ENCODE measurements at places on chromosomes 3 and 15.

DNA sequence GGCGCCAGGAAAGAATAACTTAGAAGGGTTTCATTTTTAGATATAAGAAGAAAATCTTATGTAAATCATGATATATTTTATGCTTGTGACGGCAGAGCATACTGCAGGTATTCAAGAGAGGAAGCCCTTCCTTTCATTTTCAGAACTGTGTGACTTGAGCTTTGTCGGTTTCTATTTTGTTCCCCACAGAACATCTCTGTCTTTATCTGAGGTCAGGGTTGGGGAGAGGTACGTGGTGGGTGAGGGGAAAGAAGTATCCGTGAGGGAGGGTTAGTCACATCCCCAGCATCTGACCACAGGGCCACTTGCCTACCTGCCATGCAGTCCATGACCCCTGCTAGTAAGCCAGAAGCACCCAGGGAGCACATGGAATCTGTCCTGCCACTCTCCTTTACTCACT, 126.5 kb downstream of the DGKG start:
- no peak for DNase-seq

- no peak for DNase-seq
Measured at GRCh38 chr3:25113891-25114290, 314.2 kb upstream of the RARB start.

- no peak for DNase-seq
Measured at GRCh38 chr3:155908086-155908485, 37.6 kb downstream of the GMPS start.

DNA sequence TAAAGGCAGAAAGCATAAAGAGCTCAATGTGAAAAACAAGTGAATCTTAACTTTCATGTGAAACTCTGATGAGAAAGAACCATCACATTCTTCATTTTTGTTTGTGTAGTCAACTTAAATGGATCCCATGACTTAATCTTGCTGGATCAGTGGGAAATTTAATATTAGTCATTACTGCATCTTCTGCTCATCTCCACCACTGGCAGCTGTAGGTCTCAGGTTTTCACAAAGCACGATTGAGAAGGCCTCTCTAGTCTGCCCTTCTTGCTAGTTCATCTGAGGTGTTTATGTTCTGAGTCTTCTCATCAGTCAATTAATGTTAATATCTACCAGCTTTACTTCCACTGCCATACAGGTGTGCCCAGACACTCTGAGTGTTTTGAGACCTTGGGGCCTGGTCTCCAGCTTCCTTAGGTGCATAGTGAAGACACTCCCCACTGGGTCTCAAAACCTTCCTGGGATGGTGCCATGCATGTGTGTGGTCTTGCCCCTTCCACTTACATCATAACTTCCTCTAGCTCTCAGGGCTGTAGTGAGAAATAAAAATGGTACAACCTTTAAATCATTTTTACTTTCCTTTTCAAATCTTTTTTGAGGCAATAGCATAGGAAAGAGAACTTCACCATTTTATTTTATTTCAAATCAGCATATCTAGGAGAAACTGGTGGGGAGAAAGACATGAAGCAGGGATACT, 421.6 kb upstream of the CBLB start:
- no peak for DNase-seq

GRCh38 chr15:51192521-51193280, 98.0 kb upstream of the TNFAIP8L3 start:
- DNase-seq = peak; percentile 54

DNA sequence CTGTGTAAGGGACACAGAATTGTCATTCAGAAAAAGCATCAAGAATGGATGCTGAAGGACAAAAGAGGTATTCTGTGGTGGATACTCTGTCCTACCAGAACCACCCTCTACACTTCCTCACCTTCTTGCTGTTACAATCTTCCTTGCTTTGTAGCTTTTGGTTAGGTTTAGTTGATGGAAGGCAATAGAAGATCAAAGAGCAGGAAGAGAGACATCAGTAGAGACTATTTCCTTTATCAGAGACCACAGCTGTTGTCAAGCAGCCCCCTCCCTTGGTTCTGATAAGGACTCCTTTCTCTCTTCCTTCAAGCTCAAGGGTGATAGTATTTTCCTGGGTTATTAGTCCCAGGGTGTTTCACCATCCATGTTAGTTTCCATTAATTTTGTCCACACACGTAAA, 84.7 kb upstream of the ALCAM start:
- DNase-seq = no peak

DNA sequence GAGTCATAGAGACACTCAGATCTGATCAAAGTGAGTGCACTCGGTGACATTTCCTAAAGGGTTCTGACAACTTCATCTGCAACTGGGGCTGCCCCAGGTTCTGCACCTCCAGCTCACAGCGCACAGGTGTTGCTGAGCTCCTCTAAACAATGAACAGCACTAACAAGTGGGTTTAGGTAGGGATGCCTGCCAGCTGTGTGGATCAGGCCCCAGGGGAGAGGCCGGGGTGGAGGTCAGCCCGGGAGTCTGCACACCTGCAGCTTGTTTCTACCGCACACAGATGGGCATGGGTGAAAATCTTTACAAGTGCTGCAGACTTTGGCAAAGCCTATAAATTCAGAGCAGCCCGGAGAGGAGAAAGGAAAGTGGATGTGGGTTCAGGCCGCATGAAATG, 355 bp downstream of the FBXW12 start:
- no peak for DNase-seq

GRCh38 chr15:63501256-63502089, 2.9 kb upstream of the USP3 start:
- no peak for DNase-seq

DNA sequence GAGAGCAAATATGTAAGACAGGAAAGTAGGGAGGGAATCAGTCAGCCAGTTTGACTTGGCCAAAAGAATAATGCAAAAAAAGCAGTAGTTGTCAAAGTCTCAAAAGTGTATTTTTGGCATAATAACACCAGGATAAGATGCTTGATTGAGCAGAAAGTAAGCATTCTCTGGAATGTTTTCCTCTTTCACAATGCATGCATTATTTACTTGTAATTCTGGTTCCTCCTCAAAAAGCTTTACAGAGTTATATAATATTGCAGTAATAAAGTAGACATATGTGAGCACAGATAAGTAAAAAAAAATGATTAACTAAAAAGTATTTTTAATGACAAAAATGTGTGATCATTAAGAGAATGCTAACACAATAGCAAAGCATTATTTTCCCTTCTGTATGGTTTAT, 285.9 kb upstream of the BCHE start:
- DNase-seq = no peak

DNA sequence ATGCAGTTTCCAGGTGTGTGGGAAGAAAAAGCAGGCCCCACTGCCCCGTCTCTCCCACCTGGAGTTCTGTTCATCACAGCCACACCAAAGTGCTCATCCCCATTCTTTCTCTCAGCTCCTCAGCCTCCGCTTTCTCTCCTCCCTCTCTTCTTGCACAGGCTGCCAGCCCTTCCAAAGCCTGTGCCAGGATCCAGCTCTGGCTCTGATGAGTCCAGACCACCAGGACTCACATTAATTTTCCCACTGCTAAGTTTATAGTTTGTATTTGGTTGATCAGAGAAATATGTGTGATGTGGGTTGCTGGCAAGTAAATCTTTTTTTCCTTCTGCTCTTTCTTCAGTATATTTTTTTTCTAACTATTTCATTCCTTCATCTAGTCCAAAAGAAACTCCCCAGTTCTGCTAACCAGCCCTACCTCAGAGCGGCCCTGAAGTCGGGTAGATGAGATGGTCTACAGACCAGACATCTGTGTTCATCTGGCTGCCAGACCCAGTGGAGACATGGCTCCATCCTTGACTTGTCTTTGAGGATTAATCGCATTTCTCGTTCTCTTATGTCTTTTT, 49.8 kb downstream of the BOC start:
- DNase-seq = no peak

GRCh38 chr3:155492841-155493240, 199.4 kb upstream of the STRIT1 start:
- DNase-seq = no peak

DNA sequence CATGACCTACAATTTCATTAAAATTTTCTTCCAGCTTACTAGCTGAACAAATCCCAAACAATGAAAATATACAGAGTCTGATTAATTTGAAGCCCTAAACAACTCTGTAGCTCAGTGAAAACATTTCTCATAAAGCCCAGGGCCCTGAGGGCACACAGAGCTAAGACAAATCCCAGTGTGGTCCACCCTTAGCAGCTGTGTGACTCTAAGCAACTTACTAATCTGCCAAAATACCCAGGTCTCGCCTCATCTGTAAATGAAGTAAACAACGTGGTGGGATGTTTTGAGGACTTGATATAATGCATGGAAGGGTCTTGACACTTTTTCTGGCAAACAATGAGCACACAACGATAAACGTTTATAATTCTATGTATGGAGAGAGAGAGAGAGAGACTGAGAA, 158.4 kb downstream of the FHIT start:
- no peak for DNase-seq

- no peak for DNase-seq
Measured at GRCh38 chr15:85630311-85630710, 164.4 kb downstream of the KLHL25 start.

- DNase-seq = no peak
Measured at GRCh38 chr3:4751029-4751501, 228.2 kb upstream of the BHLHE40 start.

GRCh38 chr3:154901278-154901677, 178.8 kb upstream of the MME start:
- no peak for DNase-seq

GRCh38 chr15:71276336-71276665, 161.0 kb downstream of the THSD4 start:
- no peak for DNase-seq

DNA sequence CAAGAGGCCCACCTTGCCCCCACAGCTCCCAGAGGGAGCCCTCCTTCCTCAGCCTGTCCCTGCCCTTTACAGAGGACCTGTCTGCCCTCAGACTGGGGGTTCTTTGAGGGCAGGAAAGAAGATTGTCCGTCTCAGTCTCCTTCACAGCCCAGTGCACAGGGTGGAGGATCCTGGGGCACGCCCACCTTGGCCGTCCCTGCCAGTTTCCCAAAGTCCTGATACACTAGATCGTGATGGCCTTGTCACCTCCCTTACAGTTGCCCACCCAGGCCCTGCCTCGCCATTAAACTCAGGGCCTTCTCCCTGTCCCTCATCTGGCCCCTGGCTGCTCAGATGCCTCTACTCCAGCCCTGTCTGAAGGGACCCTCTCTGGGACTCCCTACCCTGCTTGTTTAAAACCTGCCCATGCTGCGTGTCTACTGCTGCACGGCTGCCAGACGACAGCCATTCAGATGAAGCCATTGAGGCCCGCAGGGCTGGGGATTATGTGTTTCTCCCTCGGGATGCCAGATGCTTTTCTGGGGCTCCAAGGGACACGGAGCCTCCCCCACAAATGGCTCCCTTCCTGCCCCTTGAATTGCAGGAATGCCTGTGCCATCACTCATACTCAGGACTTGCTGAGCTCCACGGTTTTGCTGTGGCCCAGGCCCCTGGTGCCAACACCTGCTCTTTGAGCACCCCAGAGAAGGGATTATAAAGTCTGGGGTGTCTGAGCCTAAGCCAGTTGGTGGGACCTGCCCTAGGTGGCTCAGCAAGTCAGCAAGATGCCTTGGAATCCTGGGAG, 27.8 kb downstream of the ACSBG1 start:
- no peak for DNase-seq

- no peak for DNase-seq
Measured at GRCh38 chr15:81046290-81046689, 45.6 kb downstream of the TLNRD1 start.

GRCh38 chr3:146305808-146306423, 55.0 kb upstream of the PLSCR4 start:
- no peak for DNase-seq
